Left cardiac atrium (tissue), 4 donors: ENCODE measurements at places on chromosomes 1 and 21. TPM values are rescaled to one million over a fixed set of nuclear protein-coding genes. Genes with fewer than 3 reads are reported as not detected.

GRCh38 chr1:205285381-205286101 is 36.0 kb downstream of the NUAK2 start:
- no peak for DNase-seq

GRCh38 chr1:93076268-93076667 is 2.8 kb upstream of the MTF2 start:
- no peak for DNase-seq

- DNase-seq = no peak
Measured at GRCh38 chr1:233432916-233433315, 105.4 kb downstream of the MAP3K21 start.

Gene FCRL5
- total RNA-seq = 0.12 TPM

Gene THEM5
- not detected for total RNA-seq
